ENCODE measurements at places on chromosomes 1 and 21.

- DNase-seq, result no peak
These were observed 30.6 kb upstream of the MCOLN3 start for GRCh38 chr1:85078903-85079302.

- DNase-seq, result no peak
These were observed 136.9 kb downstream of the PSMG1 start for GRCh38 chr21:39046236-39046916.

GRCh38 chr1:165454091-165454610 is 9.2 kb upstream of the RXRG start:
- DNase-seq, result no peak

DNA sequence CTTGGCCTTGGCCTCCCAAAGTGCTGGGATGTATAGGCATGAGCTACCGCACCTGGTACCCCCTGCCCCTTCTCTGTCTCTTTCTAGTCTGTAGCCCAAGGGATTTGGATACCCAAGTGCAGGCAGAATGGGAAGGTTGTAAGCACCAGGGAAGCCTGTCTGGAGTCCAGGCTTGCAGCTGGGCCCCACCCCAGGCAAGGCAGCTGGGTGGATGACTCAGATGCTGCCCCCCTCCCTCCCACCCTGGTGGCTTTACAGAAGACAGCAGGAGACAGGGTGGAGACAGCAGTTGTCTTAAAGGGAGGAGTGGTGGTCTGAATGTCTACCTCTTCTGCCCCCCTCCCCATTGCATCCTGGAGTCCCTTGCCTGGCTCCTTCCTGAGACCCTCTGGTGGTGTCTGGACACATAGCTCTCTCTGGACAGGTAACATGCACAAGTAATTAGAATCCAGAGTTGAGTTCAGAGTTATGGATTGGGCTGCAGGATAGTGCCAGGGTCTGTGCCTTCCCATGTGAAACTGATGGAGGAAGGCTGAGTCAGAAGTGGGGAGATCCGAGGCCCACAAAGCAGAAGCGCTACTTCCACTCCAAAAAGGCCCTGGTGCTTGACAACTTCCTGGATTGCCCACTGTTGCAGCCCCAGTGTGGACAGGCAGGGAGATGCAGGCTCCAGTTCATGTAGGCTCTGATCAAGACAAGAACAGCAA is 5.1 kb downstream of the LMNA start:
- peak; percentile 37 for DNase-seq

GRCh38 chr1:244826712-244827111 is 8.7 kb upstream of the COX20 start:
- no peak for DNase-seq

DNA sequence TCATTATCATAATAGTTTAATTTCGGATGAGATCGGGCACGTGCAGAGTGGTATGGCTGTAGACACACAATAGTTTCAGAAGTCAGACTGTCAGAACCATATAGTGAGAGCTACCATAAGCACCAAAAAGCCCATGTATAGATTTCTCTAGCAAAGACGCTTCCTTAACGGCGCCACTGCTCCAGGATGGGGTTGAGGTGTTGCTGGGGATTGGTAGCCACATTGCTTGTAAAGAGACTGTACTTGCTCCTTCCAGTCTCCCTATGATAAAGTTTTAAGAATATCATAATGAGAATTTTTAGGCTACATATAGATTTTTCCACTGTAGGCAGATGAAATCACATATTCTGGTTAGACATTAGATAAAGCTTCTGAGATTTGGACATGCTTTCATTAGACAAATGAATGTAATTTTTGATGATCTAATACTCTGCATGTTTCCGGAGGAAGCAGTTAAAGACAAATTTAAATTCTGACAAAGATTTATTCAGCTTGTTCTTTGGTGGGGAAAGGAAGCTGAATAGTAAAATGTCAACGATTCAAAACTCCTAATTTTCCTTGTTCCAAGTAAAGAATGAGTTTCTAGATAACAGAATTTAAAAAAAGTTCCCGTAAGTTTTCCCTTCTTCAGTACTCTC is 77.7 kb downstream of the MAP3K7CL start:
- DNase-seq, result no peak

DNA sequence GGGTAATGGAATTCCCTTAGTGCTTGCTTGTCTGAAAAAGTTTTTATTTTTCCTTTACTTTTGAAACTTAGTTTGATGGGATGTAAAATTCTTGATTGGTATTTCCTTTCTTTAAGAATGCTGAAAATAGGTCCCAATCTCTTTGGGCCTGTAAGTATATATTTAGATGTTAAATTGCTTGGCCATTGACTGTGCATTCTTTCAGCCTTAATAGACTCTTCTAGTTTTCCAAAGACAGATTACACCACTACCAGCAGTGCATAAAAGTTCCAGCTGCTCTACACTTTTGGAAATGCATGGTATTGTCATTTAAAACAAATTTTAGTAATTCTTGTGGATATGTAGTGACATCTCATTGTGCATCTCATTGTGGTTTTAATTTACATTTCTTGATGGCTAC is 464.8 kb upstream of the USP24 start:
- no peak for DNase-seq

DNA sequence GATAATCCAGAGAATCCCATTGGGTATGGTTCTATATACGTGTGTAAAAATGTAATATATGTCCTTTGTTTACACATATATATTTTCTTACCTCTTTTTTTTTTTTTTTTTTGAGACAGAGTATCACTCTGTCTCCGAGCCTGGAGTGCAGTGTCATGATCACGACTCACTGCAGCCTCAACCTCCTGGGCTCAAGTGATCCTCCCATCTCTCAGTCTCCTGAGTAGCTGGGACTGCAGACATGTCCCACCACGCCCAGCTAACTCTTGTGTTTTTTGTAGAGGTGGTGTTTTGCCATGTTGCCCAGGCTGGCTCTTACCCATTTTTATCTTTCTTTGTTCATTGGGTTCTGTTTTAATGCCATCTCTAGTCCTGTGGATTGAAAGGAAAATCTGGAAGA is 59.5 kb downstream of the ZBTB17 start:
- DNase-seq, result peak; percentile 37

DNA sequence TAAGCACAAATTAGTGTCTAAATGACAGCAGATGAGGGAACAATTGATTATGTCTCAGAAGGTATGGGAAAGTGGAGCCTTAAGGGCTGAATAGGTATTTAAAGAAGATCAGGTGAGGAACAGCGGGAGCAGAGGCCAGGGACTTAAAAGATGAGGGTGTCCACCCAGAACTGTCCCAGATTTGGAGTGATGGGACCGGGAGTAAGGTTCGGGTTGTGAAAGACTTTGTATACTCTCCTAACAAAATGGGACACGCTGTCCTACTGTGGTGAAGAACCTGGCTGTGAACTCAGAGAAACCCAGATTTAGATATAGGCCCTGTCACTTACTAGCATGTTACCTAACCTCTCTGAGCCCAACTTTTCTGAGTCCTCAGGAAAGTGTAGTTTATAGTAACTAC is 140.6 kb downstream of the C1orf21 start:
- no peak for DNase-seq

DNA sequence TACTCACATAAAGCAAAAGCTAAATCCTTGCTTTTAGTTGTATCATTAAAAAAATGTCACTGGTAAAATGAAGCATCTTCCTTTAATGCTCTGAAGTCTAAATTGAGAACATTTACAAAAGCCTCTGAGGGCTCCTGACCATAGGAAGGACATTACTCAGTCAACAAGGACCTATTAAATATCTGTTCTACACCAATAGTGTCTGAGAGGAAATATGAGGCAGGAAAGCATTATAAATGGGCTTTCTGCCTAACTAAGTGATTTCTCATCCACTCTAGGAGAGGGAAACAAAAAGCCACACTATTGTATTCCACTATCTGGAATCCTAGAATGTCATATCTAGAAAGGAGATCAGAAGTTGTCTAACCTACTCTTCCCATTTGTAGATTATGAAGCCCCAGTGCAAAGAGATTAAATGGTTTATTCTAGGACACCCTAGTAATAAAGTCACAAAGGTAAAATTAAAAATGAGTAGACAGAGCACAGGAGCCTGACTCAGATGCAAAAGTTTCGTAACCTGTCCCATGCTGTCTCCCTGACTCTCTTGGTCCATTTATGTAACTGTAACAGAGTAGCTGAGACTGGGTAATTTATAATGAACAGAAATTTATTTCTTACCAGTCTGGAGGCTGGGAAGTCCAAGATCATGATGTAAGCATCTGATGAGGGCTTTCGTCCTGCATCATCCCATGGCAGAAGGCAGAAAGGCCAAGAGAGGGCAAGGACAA is 17.6 kb downstream of the RGS1 start:
- no peak for DNase-seq

GRCh38 chr1:19392221-19392620 is 80.1 kb downstream of the SLC66A1 start:
- DNase-seq, result no peak
